ENCODE measurements at places on chromosomes 6 and 20.
A peak's percentile ranks its signal among the peaks of the same experiment; 100 is the strongest.

DNA sequence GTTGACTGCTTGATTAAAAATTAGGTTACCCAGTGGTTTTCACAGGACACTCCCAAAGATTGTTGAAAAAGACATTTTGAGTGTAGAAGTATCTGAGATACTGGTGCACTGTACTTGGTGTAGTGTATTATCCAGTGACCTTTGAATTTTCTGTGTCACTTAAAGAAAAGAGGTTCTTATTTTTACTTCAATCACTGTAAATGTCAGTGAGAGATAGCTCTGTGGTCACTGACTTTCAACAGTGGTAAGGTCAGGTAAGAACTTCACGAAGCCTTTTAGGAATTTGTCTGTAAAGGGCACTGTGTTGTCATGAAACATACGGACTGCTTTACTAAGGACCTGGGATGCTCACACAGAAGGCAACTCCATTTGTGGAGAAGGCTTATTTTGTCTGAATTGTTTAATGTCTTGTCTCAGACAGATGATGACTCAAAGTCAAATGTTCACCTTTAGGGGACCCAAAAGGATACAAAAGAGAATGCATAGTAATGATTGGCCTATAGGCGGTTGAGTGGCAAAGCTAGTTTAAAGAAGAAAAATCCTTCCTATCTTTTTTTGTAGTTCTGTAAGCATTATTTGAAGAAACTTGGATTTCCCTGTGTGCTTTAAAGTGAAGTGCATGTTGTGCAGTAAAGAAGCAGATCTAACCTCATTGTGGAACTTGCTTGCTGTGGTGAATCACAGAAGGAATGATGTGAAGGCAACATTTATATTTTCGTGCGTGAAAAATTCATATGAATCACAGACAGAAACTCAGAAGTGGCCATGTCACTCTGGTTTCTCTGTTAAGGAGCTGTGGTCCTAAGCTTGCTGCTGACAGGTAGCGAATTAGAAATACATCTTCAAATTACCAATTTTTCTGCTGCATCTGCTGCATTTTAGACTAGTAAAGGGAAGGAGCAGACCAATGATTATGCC is 47.3 kb downstream of the ZFAND3 start:
- DNase-seq: no peak

DNA sequence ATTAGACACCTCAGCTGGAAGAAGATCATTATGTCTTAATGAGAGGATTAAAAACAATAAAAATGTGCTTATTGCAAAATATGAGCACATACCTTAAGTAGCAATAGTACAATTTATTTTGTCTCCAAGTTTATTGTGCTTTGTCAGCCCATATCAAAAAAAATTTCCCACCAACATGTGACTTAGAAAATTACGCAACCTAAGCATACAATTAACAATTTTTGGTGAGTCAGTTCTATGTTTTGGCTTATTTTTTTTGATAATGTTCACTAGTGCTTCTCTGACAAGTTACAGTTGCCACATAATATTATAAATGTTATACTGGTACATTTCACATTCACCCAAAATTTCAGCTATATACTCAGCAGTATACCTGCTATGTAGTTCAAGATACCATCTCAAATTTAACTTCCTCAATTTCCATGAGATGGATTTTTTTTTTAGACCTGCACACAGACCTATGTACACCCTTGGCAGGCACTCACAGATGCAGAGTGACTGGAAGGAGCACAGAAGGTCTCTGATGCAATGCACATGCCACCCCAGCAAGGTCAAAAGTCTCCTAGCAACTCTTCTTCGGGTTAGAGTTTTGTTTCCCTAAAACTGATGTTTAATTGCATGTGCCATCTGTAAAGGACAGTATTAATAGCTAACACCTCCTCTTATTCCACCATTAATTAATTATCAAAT is 112.4 kb downstream of the PRKN start:
- no peak for DNase-seq

DNA sequence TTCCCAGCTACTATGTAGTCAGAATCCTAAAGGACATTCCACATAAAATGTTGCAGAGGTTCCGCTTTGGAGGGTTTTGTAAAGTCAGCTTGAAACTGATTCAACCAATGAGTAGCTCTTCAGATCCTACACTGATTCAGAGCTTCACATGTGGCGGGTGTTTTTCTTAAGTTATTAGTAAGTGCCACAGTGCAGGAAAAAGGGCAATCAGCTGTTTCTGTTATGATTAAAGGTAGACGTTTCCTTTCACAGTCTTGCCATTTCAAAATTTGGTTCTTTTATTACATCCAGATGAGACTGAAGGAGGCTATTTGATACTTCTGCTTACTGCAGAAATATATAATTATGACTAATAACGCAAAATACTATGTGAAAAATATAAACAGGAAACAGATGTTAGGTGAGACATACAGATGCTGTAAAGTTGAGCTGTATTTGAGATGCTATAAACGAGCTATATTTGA is 443.9 kb downstream of the CDKAL1 start:
- no peak for DNase-seq

DNA sequence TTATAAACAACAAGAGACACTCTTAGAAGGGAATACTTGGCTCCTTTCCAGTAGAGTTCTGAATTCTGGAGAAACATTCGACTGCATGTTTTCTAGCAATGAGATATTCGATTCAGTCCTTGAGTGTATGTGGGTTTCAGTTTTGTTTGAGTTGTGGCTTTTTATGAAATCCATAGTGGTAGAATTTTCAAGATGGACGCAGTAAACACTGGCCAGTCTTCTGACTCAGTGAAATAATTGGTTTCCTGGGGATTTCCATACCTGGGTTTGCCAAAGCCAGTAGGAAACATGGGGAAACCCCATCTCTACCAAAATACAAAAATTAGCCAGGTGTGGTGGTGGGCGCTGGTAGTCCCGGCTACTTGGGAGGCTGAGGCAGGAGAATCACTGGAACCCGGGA is 273.5 kb upstream of the PLCB4 start:
- no peak for DNase-seq

GRCh38 chr20:1394686-1395085 is 1.8 kb upstream of the FKBP1A start:
- DNase-seq: no peak

DNA sequence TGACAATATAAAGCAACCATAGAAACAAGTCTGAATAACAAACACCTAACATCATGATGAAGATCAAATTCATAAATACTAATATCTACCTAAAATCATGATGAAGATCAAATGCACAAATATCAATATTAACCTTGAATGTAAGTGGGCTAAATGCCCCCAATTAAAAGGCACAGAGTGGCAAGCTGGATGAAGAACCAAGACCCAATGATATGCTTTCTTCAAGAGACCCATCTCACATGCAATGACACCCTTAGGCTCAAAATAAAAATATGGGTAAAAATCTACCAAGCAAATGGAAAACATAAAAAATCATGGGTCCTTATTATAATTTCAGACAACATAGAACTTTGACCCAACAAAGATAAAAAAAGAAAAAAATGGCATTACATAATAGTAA is 578.5 kb upstream of the PTCHD4 start:
- DNase-seq: no peak

DNA sequence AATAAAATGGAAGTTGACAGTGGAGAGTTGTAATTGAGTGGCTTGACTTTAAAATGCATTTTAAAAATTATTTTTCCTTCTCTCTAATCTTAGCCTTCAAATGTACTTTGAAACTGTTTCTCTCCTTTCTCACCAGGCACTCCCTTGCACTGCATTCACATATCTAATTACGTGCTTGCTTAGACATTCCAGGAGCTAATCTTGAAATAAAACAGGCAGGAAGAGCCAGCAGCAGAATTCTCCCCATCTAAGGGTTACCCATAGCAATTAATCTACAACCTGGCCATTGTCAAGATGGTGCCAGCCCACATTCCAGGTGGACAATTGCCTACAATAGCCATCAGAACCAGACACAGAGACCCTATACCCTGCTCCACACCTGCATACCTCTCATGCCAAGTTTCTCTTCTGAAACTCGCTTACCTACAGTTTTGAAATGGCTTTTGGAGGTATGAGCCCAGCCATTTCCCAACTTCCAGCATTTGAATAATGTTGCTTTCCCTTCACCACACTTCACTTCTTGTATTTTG is 167.6 kb upstream of the GJE1 start:
- no peak for DNase-seq

- peak; percentile 41 for DNase-seq
These were observed at the start of gene GPR63 for GRCh38 chr6:96837081-96837971. Gene GPR63 (minus strand): TSS chr6:96837477. CDS start chr6:96799731, 37,746 bp downstream.

- DNase-seq: no peak
These were observed 38.4 kb downstream of the VEGFA start for GRCh38 chr6:43808412-43808811.

DNA sequence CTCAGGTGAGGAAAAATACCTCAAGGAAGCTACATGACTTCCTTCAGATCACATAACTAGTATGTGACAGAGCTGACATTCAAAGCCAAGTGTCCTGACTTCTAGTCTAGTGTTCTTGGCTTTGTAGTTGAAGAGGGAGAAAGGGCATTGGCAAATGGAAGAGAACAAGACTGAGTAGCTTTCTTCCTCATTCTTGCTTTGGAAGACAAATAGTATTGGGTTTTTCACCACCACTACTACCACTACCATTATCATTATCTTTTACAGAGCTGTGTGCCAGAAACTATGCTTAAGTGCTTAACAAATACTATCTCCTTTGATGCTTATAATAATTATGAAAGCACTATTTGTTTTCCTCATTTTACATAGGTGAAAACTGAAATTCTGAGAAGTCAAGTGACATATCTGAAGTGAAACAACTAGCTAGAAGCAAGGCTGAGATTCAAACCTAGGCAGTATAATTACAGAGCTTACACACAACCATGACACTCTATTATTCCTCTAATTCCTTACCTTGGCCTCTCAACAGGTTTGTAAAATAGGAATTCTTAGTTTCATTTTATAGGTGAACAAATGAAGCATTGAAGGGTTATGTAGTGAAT is 6.8 kb downstream of the ACSS2 start:
- peak; percentile 57 for DNase-seq

- DNase-seq: no peak
These were observed 73.6 kb upstream of the RNF146 start for GRCh38 chr6:127192911-127193541.

GRCh38 chr6:5866547-5867051 is 140.1 kb downstream of the NRN1 start:
- DNase-seq: peak; percentile 96

- no peak for DNase-seq
These were observed 180.9 kb downstream of the ARID1B start for GRCh38 chr6:156957931-156958547.

DNA sequence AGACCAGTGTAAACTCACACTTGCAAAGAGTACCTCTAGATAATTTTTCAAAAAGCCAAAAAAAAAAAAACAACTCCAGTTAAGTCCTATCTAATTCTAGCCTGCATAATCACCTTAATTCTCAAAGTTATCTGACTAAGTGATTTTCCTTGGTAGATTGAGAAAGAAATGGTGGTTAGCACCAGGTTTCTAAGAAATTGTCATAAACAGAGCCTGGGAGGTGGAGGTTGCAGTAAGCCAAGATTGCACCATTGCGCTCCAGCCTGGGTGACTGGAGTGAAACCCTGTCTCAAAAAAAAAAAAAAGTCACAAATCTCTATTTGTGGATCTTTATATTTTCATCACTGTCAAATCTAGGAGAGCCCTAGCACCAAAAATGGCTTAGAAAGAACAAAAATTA is 8.9 kb downstream of the FBXO5 start:
- no peak for DNase-seq

GRCh38 chr6:23176471-23176870 is 607.1 kb downstream of the HDGFL1 start:
- DNase-seq: no peak
